Kidney capillary endothelial cell (primary cell): ENCODE measurements at places on chromosomes 4 and X.

DNA sequence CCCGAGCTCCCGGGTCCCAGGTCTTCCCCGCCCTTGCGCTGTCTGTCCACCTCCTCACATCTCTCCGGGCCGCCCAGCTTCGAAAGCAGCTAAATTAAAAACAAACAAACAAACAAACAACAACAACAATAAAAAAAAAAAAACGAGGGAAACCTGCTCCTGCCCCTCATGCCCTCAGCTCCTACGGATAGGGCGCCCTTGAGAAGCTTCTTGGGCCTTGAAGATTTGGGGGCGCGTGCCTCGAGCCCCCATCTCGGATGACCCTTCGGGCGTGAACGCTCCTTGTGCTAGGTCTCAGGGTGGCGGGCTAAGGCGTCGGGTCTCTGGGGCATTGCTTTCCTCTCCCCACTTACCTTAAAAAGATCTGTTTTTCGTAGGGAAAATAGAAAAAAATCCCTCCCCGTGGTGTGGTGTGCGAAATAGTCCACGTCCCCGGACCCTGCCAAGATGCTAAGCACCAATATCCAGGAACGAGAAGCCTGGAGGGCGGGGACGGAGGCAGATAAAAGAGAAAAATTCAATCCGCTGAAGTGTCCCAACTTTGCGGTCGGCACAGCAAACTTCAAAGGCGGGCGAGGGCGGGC is 603 bp downstream of the NDNF start:
- no peak for DNase-seq

GRCh38 chr4:164946810-164947209 is 30.6 kb downstream of the TRIM61 start:
- DNase-seq, result no peak

- peak; percentile 44 for DNase-seq
These were observed 70.7 kb upstream of the NFKB1 start for GRCh38 chr4:102430461-102430910.

DNA sequence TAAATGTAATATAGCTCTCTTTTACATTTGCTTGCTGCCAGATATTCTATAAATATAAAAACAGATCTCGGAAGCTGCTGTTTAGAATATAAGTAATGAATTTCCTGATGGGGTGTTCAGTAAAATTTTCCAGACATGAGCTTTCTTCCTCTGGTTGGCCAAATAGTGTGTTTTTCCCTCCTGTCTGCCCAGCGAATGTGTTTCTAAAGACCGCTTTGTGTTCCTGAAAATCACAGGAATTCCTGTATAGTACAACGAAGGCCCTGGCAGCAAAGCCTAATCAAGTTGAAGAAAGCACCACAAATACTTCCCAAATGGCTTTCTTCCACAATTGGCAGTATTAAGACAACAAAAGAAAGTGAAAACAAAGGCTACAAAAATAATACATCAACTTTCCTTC is 494.1 kb downstream of the INPP4B start:
- peak; percentile 10 for DNase-seq

DNA sequence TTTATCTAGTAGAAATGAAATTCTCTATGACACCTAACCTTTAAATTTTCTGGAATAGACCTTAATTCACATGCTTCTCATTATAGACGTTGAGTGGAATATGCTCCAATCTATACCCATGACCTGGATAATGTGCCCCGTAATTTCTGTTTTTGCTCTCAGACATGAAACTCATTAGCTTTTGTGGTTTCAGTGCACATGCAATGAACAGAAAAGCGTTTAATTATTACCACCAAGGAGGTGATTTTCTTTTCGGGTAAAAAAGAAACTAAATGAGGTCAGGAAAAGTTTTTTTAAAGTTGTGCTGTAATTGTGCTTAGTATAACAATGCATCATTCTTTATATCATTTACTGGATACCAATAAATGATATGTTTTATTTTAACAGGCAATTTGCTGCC is 1703.9 kb upstream of the TENM3 start:
- DNase-seq, result no peak

- DNase-seq, result no peak
These were observed 1.6 kb downstream of the LRBA start for GRCh38 chr4:151013491-151013890.

- DNase-seq, result no peak
These were observed 746.9 kb downstream of the FAT4 start for GRCh38 chr4:126061655-126062054.

- DNase-seq, result no peak
These were observed 106.5 kb downstream of the NYX start for GRCh38 chrX:41553688-41554087.

DNA sequence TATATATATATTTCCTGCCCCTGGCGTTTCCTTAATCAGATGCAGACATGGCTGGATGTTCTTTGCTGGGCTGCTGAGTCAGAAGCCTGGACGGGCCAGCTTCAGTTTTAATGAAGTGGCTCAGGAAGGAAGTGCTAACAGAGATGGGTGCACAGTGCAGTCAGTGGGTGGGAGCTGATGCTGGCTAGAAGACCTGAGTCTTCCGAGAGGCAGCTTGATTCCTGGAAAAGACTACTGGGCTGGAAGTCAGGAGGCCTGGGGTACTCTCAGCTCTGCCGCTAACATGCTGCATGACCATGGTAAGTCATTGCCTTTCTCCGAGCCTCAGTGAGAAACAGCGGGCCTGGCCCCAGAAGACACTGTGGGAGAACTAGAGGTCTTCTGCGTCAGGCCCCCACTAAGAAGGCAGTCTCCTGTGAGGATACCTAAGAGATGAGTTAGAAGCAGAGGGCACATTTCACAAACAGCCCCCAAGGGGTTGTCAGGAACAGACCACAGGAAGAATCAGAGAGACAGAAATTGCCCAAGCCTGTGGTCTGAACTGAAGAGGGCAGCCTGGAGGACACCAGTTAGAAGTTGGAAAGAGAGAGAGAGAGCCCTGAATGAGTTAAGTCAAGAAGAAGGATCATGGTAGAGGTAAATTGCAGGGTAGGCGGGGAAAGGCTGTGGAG is 8.3 kb upstream of the CD40LG start:
- DNase-seq, result peak; percentile 27

DNA sequence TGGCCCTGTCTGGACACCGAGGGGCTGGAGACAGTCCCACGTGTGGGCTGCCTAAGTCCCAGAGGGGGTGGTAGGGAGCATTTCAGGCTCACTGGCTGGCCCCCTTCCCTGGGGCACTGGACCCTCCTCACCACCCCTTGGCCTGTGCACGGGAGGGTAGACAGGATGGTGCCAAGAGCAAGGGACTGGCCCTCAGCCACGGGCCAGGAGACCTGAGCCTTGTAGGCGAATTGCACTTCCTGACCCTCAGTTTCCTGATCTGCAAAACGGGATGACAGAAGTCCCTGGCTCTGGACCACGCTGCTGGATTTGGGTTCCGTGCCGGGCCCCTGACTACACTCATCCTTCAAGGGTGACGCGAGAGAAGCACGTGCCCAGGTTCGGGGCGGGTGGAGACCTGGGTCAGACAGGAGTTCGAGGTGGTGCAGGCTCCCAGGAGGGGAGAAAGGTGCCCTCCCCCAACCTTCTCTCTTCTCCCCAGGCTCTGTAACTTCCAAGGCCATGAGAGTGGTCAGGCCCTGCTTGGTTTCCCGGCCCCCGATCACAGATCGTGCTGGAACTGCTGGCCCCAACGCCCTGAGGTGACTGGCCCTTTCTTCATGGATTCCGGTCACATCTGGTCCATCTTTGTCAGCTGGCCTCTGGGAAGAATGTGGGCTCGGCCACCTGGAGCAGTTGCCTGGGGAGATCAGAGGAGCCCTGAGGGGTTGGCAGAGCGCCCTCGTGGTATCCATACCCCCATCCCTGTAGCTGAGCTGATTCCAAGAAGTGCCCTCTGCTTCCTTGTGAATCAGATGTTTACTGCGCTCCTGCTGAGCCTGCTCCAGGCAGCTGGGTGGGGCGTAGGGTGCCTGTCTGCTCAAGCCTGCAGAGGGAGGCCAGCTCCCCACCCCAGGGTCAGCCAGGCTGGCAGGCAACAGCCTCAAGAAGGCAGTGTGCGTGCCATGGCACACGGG is 3.3 kb downstream of the SH3BP2 start:
- DNase-seq, result no peak

GRCh38 chr4:16573739-16574138 is 324.7 kb downstream of the LDB2 start:
- no peak for DNase-seq

DNA sequence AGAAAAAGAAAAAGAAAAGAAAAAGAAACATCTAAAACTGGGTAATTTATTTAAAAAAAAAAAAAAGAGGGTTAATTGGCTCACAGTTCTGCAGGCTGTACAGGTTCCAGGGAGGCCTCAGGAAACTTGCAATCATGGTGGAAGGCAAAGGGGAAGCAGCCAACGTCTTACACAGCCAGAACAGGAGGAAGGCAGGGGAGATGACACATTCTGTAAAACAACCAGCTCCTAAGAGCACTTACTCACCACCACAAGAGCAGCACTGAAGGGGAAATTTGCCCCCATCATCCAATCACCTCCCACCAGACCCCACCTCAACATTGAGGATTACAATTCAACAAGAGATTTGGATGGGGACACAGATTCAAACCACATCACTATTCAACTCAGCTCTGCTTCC is 36.8 kb upstream of the TMEM184C start:
- DNase-seq, result no peak

DNA sequence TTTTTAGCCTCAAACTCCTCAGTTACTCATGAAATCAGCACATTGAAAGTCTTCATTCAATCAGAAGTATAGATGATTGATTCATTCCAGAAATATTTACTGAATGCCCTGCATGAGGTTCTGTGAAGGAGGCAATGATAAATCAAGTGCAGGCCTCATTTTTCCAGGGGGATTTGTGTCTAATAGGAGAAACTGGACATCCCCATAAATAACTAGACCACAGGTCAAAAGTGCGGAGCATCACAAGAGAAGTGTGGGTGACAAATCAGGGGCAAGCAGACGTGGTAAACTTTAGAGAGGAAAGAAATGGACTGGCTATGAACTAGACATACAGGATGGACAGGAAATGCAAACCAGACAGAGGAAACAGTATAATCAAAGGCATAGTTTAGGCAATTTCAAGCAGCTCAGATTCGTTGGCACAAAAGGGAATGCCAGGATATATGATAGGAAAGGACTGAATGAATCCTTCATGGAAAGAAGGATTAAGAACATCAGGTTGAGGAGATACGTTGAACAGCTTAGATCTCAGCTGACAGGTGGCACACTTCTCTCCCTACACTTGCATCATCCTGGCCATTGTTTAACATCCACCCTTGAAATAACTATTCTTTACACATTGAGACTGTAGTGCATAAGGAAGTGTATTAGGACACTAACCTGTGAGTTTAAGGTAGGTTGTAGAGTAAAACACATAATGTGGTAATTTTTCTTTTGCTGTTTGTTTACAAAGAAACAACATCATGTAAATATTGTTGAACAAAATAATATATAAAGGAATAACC is 69.6 kb upstream of the RASGEF1B start:
- peak; percentile 10 for DNase-seq

DNA sequence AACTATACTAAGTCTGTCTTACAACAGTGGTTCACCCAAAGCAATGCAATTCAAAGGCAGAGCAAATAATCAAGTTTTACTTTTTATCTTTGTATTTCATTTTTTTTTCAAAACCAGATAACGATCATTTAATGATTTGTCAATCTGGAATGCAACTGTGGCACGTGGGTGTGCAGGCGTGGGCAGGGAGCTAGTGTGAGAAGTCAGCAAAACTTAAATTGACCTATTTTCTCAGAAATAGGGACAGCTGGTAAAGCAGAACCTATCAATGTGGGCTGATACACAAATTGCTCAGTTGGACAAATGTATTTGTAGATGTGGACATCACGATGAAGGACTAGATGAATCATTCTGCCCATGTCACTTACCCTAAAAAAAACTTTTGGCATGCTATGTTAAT is 105.6 kb downstream of the CBLL2 start:
- no peak for DNase-seq

DNA sequence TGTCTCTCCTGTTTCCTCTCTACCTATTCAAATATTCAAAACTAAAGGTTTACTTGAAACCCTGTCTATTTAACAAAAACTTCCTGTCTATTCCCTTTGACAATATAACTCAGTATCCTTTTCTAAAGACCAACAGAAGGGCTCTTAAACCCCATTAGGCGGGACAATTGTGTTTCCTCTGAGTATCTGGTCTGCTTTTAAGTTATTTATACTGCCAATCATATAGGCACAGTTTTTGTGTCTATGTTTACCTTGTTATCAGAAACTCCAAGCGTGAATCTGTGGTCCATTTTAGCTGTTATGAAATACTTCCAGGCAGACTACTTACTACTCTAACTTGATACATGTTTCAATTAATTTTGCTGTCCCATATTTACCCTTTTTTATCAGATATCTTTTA is 350.0 kb upstream of the CTSO start:
- no peak for DNase-seq

- no peak for DNase-seq
These were observed 53.3 kb upstream of the PASD1 start for GRCh38 chrX:151510203-151510602.

DNA sequence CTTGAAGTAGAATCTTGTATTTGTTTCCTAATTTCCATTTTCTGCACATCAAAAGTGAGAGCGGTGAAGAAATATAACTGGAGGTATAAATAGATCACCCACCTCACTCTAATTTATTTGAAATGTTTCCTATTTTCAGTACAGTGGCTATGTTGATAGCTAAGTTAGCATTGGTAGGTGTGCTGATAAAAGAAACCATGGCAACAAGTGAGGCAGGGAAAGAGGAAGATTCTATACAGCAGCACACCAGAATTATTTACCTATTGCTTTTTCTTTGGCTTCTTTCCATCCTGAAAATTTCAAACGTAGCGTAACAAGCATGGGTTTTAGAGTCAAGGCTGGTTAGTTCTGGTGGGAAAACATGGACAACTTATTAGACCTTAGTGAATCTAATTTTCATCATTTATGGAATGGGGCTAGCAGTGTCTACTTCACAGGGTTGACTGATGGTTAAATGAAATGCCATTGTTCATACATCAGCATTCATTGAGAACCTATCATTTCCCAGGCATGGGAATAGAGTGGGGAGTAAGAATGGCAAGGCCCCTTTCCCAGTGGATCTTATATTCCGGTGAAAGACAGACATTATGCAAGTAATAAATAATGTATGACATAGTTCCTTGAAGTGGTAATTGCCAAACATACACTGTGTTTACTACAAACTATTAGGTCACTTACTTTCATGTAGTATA is 30.6 kb upstream of the CTSO start:
- DNase-seq, result no peak

GRCh38 chrX:120664081-120664480 is 34.2 kb upstream of the C1GALT1C1 start:
- DNase-seq, result peak; percentile 16

DNA sequence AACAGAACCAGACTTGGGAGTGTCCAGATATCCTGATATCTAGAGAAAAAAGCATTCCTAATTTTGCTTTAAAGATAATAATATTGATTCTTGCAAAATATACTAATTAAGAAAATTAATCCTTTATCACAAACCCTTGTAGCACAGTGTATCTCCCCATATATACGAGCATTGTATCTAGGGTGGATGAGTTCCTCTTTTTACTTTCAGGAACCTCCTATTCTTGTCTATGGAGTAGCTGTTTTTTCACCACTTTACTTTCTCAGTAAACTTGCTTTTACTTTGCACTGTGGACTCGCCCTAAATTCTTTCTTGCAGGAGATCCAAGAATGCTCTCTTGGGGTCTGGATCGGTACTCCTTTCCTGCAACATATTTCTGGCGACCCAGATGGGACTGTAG is 103.9 kb downstream of the GLUD2 start:
- no peak for DNase-seq

- DNase-seq, result no peak
These were observed 405.8 kb upstream of the HTR2C start for GRCh38 chrX:114178126-114178525.

- peak; percentile 22 for DNase-seq
These were observed 45.8 kb upstream of the ITM2A start for GRCh38 chrX:79412972-79413371.

GRCh38 chr4:86910820-86911684 is 18.8 kb upstream of the C4orf36 start:
- no peak for DNase-seq
